ENCODE measurements at places on chromosomes 11 and 22. TPM values are rescaled to one million over a fixed set of nuclear protein-coding genes. Genes with fewer than 3 reads are reported as not detected.

- DNase-seq, result no peak
Observed at GRCh38 chr11:43589601-43590250, 90.8 kb upstream of the HSD17B12 start.

- no peak for DNase-seq
Observed at GRCh38 chr11:128135451-128135850, 451.9 kb downstream of the ETS1 start.

SUSD2 gene
- total RNA-seq, result 0.55 TPM

DNA sequence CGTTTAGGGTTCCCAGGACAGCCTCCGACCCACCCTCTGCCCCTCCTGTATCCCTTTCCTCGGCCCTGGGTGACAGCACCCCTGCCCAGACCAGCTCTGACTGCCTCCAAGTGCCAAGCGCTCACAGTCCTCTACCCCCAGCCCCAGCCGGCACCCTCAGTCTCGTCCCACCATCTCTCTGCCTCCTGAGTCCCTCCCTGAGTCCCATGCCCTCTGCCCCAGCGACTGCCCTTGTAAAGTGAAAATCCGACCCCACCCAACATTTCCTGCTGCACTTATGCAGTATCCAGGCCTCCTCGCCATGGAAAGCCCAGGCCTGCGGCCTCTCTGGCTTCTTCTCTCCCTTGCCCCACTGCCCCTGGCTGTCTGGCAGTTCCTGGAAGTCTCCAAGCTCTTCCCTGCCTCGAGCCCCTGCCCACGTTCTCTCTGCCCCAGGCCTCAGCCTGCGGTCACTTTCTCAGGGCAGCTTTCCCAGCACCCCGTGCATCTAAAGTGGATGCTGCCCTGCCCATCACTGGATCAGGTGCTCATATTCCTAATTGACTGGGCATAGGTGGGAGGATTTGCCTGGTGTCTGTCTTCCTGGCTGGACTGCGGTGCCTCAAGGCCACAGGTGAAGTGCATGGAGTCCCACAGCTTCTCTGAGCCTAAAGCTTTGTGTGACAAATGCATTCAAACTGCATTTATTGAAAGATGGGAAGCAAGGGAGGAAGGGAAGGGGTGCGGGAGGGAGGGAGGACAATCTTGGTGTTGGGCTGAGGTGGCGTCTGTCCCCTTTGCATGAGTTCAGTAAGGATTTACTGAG lies 17.7 kb upstream of the IL2RB start:
- DNase-seq, result no peak

FZD4 gene
- 0.56 TPM for total RNA-seq

- no peak for DNase-seq
Observed at GRCh38 chr11:21137803-21138202, 468.4 kb downstream of the NELL1 start.

DNA sequence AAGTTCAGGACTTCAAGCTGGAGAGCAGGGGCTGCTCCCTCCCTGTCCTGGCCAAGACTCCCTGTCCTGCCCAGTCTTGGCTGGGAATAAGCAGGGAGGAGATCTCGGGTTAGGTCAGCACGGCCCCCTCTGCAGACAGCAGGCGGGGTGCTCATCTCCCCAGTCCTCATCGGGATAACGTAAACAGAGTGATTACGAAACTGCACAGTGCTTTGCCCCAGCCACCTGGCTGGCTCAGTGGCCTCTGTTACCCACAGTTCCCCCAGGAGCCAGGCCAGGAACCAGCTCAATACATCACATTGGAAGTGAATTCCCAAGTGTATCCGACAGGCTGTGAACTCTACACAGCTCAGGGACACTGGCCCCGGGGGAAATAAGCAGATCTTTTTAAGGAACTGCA lies 42.7 kb upstream of the KCNJ11 start:
- DNase-seq, result no peak

- DNase-seq, result no peak
Observed at GRCh38 chr22:45638834-45639746, 32.5 kb upstream of the ATXN10 start.

- DNase-seq, result no peak
Observed at GRCh38 chr11:3123305-3123704, 41.8 kb downstream of the OSBPL5 start.

DNA sequence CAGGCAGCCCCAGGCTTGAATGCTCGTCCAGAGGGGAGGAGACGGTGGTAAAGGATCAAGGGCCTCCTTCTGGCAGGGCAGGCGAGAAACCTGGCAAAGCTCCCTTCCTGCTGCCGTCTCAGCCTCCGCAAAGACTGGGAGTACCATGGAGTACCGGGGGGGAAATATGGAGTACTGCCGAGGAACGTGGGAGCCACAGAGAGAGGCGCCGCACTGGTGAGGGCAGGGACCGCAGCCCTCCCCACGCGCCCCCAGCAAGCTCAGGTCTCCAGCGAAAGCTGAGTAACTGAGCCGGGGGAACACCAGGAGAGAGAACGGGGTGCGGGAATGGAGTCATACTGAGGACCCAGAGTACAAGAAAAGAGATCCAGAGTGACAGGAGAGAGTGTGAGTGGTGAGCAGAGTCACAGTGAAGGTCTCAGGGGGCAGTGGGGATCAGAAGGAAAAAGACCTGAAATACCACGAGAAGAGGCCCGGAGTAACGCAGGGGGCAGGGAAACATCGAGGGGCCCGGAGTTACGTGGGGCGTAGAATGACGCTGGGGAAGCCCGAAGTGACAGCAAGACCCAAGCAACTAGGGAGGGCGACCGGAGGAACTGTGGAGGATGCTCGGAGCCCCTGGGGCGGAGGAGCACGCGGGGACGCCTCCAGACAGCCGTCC lies 740 bp downstream of the EML3 start:
- DNase-seq, result peak; percentile 59

DNA sequence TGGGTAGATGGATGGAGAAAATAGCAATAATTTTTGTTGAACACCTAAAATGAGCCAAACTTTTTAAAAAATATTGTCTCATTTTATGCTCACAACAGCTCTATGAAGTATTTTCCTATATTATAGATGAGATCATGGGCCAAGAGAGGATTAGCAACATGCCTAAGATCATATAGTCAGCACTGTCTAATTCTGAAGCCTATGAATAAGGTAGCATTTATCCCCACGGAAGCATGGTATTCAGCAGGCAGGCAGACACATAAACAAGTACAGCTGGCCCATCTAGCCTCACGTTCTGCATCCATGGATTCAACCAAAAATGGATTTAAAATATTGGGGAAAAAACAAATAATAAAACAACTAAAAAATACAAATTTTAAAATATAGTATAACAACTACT lies 21.9 kb upstream of the RAB30 start:
- no peak for DNase-seq

TEX12 gene
- total RNA-seq, result not detected

GRCh38 chr22:43168471-43169309 lies 17.3 kb downstream of the TSPO start:
- DNase-seq, result no peak

GRCh38 chr11:59158206-59159068 lies 13.5 kb upstream of the DTX4 start:
- DNase-seq, result peak; percentile 71

- peak; percentile 74 for DNase-seq
Observed at GRCh38 chr11:48011798-48012391, 31.5 kb downstream of the PTPRJ start.

- no peak for DNase-seq
Observed at GRCh38 chr22:22847241-22847640, 40.4 kb upstream of the IGLL5 start.

RAPSN gene
- 0.77 TPM for total RNA-seq

GRCh38 chr11:20099527-20099926 lies 60.7 kb downstream of the DBX1 start:
- DNase-seq, result peak; percentile 11

GRCh38 chr22:39520226-39521105 lies at the start of gene ATF4:
ATF4 (plus strand) TSS chr22:39520562; CDS start chr22:39521446, 884 bp downstream.
- peak; percentile 91 for DNase-seq

DNA sequence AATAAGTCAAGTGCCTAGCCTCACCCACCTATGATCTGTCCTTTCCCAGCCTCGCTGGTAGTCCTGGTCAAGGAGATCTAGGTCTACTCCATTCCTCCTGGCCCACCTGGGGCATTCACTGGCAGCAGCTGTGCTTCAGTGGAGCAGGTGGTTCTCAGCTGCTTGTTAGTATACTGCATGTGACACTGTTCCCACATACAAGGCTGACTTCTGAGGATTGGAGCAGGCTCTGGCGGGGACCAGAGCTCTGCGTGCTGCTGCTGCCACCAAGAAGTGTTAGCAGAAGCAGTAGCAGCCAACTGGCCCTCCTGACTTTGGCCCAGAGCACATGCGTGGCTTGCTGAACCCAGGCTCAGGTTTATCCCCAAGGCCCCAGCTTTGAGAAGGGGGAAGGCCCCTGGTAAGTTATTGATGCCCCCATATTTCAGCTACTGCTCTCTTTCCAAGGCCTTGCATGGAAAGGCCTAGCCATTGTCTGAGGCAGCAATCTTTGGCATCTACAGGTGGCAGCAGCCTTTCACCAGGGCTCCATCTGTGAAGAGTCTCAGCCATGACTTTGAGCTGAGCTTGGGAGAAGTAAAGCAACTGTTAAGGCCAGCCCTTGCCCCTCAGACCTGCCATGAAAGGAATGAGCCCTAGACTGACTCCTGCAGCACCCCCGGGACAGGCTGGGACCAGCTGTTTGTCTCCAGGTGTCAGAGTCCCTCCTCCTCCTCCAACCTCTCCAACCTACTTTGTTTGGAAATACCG lies 26.5 kb downstream of the ARHGAP1 start:
- DNase-seq, result no peak

DNA sequence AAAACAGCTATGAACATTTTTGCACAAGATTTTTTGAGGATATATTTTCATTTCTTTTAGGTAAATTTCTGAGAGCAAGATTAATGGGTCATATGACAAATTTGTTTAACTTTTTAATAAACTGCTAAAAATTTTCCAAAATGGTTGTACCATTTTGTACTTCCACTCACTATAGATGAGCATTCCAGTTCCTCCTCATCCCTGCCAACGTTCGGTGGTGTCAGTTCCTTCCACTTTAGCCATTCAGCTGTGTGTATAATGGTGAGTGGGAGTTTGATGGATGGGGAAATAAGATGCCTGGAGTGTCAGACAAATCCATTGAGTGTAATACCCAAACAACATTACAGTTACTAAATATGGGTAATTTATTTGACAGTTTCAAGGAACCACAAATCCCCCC lies 49.7 kb downstream of the MIAT start:
- DNase-seq, result no peak

METTL15 gene
- total RNA-seq, result 18.2 TPM
